Small intestine (tissue), 16 donors: ENCODE measurements at places on chromosomes 12 and 14. TPM values are rescaled to one million over a fixed set of nuclear protein-coding genes. Genes with fewer than 3 reads are reported as not detected.

OTX2 gene
- not detected for polyA plus RNA-seq

DACT1 gene
- polyA plus RNA-seq = 5.3 TPM

AICDA gene
- polyA plus RNA-seq = 0.31 TPM

KLHL33 gene
- polyA plus RNA-seq = 0.37 TPM

SAMD15 gene
- polyA plus RNA-seq = 0.52 TPM

- DNase-seq = no peak
These were observed 9.9 kb upstream of the CYP46A1 start for GRCh38 chr14:99674064-99674650.

DNA sequence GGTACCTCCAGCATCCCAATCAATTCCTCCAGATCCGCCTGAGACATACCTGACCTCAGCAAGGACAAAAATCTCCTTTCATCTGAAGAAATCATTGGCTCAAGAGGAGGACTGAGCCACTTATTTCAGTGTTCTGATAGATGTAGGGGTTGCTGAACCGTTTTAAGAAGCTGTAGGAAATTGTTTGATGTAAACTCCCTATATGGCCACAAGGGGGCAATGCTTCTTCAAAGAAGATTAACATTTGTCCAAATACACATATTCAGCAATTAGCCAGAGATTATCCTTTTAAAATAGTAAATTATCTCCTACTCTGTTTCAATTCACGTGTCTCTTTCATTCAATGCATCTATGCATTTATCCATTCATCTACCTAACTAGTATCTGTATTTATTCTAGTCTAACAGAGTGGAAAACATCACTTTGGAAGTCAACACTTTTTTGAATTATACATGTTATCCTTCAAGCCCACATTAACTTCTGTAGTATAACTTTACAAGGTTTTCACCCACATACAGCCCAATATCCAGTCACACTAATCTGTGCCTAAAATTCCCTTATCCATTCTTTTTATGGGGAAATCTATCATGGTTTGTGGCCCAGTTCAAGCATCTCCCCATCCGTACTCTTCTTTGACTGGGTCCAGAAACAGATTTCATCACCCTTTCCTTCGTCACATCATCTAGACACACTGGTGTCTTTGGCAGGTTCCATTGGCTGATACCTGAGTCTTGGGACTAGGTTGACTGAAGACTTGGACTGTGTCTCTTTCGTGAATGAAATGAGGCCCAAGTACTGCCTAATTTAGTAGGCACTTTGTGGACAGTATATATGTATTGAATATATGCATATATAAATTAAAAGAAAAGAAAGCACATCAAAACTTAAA lies 411.0 kb upstream of the OR4E1 start:
- DNase-seq = peak; percentile 56

DNA sequence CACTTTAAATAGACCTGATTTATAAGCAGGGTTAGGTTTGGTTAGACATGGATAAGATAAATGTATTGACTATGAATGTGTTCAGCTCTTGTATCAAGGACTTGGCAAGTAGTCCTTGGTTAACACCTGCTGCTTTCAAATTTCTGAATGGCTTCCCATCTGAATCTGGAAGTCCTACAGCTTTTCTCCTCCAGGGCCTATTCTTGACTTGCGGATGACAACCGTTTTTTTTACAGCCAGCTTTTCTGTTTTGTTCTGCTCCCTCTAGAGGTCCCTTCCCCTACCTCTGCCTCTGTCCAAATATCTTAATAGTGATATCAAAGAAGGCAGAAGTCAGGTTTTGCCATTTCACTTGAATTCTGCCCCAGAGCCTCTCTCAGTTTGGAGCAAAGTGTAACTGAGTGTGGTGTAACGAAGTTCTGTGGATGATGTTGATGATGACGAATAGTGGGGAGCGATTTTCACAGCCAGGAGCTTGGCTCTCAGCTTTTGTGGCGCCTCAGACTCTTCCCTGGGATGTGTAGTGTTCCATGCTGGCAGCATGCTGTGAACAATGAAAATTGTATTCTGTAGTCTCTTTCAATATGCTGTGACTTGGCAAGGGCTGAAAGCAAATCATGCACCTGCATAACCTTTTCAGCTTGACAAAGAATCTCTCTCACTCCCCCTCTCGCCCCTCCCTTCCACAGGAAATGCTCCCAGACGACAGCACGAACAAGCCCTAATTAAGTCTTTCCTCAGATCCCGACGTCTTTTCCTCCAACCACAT lies 5.0 kb upstream of the SLC4A8 start:
- DNase-seq = no peak

DNA sequence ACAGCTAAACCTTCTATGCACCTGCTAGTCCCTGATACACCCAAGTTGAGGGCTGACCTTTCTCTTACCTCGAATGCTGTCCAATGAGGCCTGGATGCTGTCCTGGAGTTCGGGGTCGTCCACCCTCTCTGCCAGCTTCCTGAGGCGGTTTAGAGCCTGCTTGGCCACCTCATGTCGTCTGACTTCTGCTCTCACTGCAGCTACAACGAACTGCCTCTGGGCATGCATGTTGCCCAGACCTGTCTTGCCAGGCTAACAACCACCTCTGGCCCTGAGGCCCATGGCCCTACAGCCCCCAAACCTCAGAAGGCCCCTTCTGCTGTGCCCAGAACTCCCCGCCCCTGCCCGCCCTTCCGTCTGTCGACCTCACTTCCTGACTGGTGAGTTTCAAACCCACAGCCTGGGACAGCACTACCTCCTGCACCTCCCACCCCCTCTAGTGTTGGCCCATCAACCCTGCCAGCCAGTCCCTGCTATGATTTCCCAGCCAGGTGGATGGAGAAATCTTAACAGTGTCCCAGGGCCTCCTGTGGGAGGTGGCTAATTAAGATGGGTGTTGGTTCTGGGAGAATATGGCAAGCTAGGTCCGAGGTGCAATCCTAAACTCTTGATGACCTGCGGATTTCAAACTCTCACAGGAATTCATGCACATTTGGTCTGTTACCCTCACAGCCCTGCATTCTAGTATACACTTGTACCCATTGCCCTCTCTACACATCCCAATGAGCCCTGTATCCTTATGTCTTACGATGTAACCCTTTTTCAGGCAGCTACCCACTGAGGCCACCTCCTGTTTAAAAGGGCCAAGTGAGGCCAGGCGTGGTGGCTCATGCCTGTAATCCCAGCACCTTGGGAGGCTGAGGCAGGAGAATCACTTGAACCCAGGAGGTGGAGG lies 2.7 kb upstream of the TSPAN31 start:
- peak; percentile 52 for DNase-seq

- no peak for DNase-seq
These were observed 1.9 kb downstream of the NKX2-1 start for GRCh38 chr14:36518031-36518585.

DNA sequence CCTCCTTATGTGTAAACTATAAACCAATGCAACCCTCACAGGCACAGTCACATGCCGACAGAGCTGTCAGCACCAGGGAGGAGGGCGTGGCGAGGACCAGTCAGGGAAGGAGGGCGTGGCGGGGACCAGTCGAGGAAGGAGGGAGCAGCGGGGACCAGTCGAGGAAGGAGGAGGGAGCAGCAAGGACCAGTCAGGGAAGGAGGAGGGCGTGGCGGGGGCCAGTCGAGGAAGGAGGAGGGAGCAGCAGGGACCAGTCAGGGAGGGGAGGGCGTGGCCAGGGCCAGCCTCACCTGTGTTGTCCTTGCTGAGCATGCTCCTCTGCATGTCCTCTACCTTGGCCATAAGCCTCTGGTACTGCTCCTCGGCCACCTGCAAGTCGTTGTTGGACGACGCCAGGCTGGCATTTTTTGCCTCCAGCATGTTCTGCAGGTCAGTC lies 24.2 kb downstream of the GOLGA3 start:
- DNase-seq = peak; percentile 40

- DNase-seq = no peak
These were observed 3.0 kb upstream of the ZC3H14 start for GRCh38 chr14:88559852-88560251.
